ENCODE measurements at places on chromosomes 12 and 14.

GRCh38 chr14:59239022-59239421, 50.6 kb downstream of the DAAM1 start:
- DNase-seq = no peak

- DNase-seq = no peak
Observed at GRCh38 chr12:9264546-9264945, 56.4 kb upstream of the PZP start.

DNA sequence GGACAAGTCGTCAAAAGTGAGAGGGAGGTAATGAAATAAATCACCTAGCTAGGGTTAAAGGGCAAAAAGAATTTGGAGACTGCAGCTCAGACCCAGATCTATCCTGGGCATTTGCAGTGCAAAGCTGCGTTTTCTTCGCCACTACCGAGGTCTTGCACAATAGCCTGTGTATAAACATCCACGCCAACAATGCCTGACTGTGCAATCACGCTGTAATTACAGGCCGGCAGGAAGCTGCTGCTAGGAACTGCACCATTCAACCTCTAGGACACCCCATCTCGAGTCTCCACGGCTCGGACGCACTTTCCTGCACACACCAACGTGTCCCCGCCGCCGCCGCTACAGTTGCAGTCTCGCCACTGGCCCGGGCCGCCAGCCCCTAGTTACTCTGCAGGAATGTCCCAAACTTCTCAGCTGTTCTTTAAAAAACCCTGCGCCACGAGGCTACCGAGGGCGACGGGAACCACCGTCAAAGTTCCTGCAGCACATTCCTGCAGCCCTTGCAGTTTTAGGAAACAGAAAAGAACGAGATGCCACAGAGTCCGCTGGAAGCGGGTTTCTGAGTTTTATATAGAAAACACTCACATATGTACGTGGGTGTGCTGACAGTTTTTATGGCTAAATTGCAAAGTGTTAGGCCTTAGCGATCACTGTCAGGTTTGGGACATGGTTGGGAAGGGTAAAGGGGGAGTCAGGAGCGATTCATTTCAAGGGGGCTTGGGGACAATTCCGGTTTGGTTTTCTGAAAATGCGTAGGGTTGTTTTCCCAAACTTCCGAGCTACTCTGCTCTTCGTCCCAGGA, 65.6 kb upstream of the PTGR2 start:
- DNase-seq = peak; percentile 82

GRCh38 chr14:88934351-88934806, 109.9 kb downstream of the TTC8 start:
- no peak for DNase-seq

DNA sequence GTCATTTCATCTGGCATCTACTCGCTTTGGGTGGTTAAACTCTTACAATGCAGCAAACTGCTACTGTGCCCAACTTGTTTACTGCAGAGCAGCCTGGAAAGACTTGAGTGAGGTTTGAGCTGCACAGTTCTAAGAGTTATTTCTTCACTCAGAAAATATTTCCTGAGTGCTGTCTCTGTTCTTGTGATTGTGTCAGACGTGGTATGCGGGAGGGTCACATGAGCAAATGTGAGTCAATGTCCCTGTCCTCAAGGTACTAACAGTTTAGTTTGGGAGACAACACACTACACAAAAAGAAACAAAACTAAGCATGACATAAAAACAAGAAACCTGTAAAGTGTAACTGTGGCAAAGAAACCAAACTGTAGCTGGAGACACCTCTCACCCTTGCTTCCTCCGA, 32.4 kb downstream of the FLVCR2 start:
- no peak for DNase-seq

DNA sequence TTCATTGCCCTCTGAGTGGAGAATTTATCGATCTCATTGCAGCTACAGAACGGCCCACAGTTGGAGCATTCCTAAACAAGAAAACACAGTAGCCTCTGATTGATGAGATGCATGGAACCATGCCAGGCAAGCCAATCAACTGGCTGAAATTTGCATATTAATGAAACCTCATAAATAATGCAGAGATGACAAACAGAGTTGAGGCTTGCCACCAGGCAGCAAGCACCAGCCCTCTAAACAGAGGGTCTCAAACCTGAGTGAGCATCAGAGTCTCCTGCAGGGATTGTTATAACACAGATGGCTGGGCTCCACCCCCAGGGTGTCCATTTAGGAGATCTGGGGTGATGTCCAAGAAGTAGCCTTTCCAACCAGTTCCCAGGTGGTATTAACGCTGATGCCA, 60.9 kb upstream of the CMKLR1 start:
- no peak for DNase-seq

- no peak for DNase-seq
Observed at GRCh38 chr14:79103764-79104163, 933.6 kb downstream of the NRXN3 start.

- DNase-seq = no peak
Observed at GRCh38 chr14:88270776-88271175, 52.3 kb downstream of the KCNK10 start.

DNA sequence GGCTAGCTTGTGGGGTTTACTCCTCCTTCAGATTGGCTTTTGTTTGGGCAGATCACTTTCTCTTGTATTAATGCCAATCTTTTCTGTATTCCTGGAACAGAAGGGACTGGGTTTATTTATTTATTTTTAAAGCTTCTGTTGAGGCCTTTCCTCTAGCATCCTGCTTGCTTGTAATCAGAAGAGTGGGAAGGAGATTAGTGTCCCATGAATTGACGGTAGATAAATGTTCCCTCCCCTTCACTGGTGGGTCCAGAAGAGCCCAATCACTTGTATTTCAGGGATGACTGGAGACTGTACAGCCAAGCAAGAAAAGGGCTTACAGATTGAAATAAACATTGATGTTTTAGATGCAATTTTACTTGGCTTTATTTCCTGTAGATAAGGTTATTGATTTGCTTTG, 71.0 kb downstream of the LIN52 start:
- DNase-seq = no peak

- DNase-seq = no peak
Observed at GRCh38 chr12:128600886-128601285, 222.9 kb downstream of the SLC15A4 start.

DNA sequence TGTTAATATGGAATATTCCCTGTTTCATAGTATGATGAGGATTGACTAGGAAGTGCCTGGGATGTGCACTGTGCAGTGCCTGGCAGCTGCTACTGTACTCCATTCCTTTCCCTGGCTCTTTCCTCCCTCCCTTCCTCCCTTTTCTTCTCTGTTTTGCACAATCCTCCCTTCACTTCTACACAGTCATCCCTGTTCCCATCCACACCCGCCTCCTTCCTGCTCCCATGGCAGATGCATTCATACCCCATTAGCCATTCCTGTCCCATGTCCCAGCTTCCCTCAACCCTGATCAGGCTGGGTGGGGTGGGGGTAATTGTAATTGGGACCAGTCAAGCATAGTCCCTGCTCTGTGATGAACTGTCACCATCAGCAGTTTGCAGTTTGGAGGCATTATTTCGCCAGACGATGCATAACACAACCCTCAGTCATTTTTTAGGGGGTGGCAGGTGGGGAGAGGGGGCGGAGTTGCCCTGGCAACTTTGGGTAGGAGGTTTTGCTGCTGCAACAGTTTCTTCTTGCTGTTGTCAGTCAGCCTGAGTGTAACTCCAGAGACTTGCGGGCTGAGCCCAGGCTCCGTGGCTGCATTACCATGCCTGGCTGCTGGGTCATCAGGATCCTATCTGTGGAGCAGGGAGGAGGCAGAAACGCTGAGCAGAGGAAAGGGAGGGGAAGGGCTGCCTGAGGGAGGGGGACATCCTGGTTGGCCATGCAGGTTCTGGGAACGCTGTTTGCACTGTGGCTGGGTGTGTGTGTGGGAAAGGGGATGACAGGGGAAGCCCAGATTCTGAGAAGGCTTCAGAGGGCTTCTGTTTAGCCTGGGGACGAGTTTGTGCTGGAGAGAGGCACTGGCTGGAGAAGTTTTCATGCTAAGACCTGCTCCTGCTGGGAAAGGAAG, 4.1 kb upstream of the KRT84 start:
- no peak for DNase-seq

DNA sequence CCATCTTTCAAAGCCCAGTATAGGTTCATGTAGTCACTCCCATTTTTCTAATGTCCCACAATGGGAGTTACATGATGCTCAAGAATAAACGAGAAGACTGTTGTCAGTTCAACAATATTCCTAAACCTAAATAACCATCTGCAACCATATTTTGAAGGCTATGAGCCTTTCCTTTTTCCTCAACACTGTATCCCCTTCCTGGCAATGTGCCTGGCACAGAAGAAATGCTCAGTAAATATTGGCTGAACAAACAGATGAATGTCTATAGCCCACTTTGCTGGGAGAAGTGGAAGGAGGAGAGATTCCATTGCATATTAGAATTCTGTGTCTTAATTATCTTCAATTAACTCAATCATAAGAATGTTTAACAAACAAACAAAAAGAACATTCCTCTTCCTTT, 6.1 kb downstream of the ARMH4 start:
- no peak for DNase-seq

- no peak for DNase-seq
Observed at GRCh38 chr14:23697680-23698079, 61.5 kb downstream of the DHRS2 start.

- no peak for DNase-seq
Observed at GRCh38 chr12:121765573-121765972, 27.9 kb downstream of the RHOF start.
